NCI-H1417 (cell line): ENCODE measurements at places on chromosomes 12 and 14.

DNA sequence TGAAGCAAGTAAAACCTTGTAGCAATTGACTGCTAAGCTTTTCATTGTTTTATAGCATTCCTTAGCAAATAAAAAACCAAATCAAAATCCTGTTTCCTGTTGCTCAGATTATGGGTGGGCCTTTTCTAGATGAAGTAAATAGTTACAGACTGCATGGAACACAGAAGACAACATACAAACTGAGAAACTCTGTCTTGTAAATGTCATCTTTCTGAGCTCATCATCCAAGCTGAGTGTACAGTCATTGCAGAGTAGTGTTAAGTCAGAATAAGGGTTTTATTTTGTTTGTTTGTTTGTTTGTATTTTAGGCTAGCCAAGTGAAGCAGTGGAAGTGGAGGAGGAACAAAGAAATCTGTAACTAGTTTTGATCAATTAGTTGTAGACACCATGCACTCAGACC, 24.4 kb upstream of the BTG1 start:
- DNase-seq: no peak

DNA sequence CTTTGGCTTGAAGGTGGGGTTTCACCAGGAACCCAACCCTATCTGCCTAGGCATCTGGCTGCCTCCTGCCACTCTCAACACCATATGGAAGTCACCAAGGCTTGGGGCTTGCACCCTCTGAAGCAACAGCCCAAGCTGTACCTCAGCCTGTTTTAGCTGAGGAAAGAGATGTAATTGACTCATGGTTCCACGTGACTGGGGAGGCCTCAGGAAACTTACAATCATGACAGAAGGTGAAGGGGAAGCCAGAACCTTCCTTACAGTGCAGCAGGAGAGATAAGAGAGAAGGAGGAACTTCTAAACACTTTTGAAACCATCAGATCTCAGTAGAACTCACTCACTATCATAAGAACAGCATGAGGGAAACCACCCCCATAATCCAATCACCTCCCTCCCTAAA, 26.9 kb downstream of the GLIPR1L1 start:
- DNase-seq: no peak

- no peak for DNase-seq
These were observed 27.0 kb downstream of the MAP3K9 start for GRCh38 chr14:70782361-70782760.

GRCh38 chr12:46269429-46270241, 792 bp upstream of the SLC38A1 start:
- peak; percentile 86 for DNase-seq

GRCh38 chr12:57771873-57772428, at the start of gene METTL1:
METTL1 (minus strand) TSS chr12:57772105; CDS start chr12:57772083, 22 bp downstream.
- peak; percentile 99 for DNase-seq

GRCh38 chr12:113135178-113136127, at the start of gene RASAL1:
RASAL1 (minus strand) TSS chr12:113135761; CDS start chr12:113135462, 299 bp downstream.
- DNase-seq: peak; percentile 77

- DNase-seq: no peak
These were observed 115.3 kb upstream of the PLXNC1 start for GRCh38 chr12:94033101-94033500.

GRCh38 chr12:114729731-114730130, 45.8 kb upstream of the TBX3 start:
- no peak for DNase-seq

DNA sequence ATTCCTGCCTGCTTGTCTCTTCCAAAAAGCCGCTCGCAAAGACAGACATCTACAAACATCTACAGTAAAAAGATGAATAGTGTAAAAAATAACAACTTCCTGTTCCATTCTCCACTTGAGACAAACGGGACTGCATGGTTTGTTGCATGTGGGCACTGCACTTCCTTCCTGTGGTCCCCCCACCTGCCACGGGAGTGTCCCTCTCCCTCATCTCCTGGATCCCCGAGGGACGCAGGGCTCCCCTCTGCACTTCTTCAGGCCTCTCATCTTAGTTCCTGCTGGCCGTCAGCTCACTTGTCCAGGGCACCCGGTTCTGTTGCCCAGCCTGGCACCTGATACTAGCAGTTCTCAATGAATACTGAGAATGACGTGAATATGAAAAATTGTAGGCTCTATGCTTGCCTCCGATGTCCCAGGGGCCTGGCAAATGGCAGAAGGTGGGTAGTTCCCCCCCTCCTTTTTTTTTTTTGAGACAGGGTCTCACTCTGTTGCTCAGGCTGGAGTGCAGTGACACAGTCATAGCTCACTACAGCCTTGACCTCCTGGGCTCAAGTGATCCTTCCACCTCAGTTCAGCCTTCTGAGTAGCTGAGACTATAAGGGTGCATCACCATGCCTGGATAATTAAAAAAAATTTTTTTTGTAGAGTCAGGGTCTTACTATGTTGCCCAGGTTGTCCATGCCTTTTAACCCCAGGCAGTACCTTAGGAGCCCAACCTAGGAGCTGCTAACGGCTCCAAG, 3.5 kb upstream of the KLC1 start:
- peak; percentile 13 for DNase-seq
